Stimulated activated CD4-positive, alpha-beta T cell treated with anti-CD3 and anti-CD28 coated beads, TNF-alpha, amount 100 ng/mL, for 4 hours (primary cell): ENCODE measurements at places on chromosomes 6 and 20.

DNA sequence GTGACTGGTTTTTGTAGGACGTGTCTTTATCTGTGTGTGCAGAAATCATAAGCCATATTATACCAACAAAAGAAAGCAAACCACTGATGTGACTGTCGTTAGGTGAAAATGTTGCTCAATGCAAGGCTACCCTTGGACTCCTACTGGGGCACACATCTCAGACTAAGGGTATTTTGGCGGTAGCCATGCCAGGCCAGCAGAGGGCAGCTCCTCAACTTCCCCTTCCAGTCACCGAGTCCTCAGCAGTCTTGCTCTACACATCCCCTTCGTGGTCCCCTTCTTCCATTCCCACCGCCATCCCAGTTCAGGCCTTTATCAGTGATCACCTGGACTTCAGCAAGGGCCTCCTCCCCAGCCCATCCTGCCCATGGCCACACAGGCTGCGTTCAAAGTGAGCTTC, 113.7 kb upstream of the GGTLC1 start:
- DNase-seq, result no peak

- DNase-seq, result no peak
These were observed 530.7 kb upstream of the MAP3K7 start for GRCh38 chr6:91117550-91117949.

- DNase-seq, result no peak
These were observed 150.2 kb downstream of the LAMA2 start for GRCh38 chr6:129033180-129033579.

- no peak for DNase-seq
These were observed 10.7 kb downstream of the TRERF1 start for GRCh38 chr6:42440778-42441696.

DNA sequence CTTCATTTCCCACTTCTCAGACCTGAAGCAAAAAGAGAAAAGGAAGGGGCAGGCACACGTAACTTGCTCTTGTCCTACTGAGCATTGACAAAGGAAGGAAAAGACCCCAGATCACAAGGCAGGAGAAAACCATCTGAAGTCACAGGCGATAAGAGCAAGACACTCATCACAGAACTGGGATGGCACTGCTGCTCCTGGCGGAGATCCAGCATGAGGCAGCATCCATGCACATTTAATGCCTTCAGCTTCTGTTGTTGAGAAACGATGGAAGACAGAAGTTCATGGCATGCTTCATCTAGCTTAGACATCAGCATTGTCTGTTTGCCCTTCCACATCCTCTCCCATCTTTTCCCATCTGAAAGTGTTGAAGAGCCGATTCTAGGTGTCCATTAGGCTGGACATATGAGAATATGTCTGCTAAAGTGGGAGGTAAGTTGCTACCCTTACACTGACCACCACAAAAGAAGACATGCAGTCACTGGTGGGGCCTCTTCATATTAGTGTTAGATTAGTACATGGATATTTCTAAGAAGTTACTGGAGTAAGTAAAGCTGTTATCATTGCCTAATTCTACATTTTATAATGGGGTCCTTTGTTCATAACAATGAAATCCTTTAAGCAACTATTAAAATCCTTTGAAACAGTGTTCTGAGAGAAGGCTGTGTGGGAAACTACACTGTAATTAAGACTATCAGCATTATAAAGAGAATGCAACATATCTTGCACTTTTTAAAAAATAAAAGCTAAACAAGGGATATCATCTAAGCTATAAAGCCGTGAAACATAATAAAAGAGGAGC, 618.5 kb downstream of the C6orf118 start:
- no peak for DNase-seq

DNA sequence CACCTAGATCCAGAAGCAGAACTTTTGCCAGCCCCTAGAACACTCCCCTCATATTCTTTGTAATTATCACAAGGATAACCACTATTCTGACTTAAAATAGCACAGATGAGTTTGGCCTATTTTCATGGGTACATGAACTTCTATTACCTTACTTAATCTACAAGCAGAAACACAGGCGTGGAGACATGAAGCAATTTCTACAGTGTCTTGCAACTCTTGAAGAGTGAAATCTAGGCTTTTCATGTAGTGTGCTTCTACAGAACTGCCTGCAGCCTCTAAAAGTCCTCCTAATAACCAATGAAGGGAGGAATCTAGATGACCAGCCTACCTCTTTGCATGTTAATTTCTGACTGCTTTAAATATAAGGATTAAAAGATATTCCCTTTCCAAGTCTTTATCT, 82.7 kb downstream of the EPM2A start:
- no peak for DNase-seq

- no peak for DNase-seq
These were observed 6.3 kb downstream of the SCML4 start for GRCh38 chr6:107817784-107818183.

- no peak for DNase-seq
These were observed 59.8 kb upstream of the HDAC2 start for GRCh38 chr6:114030767-114031166.

DNA sequence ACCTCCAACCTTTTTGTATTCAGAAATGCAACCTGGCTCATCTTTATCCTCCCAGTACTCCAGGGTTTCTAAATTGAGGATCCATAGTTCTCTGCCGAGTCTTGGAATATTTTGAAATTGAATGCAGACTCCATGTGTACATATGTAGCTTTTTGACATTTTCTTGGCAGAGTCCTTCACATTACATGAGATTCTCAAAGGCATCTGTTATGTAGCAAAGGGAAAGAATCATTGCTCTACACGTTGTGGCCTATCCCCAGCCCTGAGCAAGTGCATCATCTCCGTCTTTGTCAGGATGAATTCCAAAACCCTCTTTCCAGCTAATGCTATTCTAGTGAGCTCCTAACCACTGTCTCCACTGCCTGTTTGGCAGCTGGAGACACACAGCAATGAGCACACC, 742.9 kb downstream of the DHX35 start:
- no peak for DNase-seq

GRCh38 chr6:163984124-163984936, 569.8 kb downstream of the QKI start:
- DNase-seq, result no peak

DNA sequence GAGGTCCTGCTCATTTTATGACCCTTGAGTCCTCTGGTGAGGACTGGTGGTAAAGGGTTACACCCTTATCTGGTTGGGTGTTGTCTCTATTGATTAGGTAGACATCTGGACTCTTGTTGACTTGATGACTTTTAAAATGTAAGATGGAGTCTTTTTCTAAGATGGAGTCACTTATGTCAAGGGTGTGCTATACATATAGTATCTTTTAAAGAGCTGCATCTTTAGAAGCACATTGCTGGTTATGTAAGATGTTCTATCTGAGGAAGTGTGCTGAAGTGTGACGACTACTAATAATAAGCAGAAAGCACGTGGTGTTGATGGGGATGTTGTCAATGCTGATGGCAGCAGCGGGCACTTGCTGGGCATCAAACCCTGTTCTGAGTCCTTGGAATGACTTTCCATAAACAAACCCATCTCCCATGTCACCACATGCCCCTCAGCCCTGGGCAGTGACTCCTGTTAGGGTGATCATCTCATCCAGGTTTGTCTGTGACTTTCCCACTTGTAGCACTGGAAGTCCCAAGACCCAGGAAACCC, 229.6 kb downstream of the EYA2 start:
- no peak for DNase-seq

GRCh38 chr6:89669002-89669401, 30.5 kb upstream of the LYRM2 start:
- DNase-seq, result no peak

GRCh38 chr6:159390381-159390780, 221.2 kb downstream of the FNDC1 start:
- no peak for DNase-seq

- DNase-seq, result no peak
These were observed 72.2 kb downstream of the ATXN1 start for GRCh38 chr6:16688984-16689636.

DNA sequence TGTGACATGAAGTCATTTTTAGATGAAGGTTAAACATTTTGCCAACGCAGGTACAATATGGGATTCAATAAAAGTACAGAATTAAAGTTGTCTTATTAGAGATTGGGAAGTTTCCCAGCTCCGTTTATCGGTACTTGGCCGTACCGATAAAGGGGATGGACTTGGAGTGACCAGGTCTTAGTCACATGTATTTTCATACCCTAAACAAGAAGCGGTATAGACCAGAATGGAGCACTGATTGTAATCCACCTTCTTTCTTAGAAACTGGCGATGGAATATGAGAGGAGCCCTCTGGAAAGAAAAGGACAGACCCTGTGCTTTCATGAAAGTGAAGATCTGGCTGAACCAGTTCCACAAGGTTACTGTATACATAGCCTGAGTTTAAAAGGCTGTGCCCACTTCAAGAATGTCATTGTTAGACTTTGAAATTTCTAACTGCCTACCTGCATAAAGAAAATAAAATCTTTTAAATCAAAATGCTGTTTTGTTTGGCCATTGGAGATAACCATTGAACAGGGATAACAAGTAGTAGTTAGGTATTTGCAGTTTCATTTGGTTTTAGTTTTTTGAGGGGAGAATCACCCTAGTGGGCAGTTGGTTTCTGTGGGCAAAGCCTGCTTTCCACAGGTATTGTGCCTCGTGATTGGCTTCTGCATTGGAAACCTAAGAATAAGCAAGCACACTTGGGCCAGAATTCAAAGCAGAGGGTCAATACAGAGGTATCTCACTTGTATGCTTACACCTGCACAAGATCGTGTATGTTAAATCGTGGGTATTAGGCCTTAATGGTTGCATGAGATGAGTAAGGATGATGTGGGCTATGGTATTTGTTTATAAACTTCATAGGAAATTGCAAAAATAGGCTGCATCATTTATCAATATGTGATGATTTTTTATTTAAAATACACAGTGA, 11.2 kb upstream of the ZNFX1 start:
- no peak for DNase-seq

GRCh38 chr6:139891471-139891870, 517.0 kb upstream of the CITED2 start:
- DNase-seq, result no peak

DNA sequence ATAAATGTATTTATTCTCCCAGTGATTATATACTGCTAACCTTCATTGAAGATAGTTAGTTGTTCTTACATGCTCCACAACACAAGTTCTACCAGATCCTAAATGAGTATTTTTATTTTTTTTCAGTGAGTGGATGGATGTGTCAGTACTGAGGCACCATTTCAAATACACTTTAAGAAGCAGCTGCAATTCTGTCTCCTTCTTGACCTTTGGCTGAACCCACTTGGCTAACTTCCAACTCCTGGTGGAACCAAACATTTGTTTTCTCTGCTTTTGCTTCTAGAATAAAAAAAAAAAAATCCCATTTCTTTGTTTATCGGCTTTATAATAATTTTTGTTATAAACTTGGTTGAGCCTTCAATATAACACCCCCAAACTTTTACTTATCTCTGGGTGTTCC, 458.3 kb upstream of the MAP3K7 start:
- DNase-seq, result no peak

GRCh38 chr6:90865513-90865912, 278.6 kb upstream of the MAP3K7 start:
- no peak for DNase-seq

DNA sequence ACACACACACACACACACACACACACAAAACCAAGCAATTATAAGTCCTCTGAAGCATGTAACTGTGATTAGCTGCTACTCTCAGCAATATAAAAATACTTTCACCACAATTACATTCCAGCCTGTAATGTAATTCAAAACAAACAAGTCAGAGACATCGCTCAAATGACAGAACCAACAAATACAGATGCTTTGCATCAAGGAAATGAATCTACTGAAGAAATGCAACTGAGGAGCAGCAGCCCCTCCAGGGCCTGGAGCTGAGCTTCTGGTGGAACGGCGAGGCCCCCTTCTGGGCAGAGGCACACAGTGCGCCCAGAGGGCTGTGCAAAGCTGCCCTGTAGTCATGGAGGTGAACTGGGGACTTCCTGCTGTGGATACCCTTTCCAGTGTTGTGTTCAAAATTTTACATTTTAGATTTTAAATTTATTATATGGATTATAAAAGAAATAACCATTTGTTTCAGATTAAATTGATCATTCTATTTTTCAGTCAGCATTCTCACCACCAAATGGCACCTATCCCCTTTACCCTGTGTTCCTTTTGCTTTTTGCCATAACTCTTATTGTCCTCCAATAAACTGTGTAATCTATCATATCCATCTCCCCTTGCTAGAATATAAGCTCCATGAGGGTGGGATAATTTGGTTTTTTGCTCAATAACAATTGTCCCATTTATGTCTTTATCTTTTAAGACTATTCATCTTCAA, 23.2 kb downstream of the ADAT2 start:
- DNase-seq, result peak; percentile 51

GRCh38 chr20:43914311-43915210, at the start of gene TOX2:
TOX2 (plus strand) TSS chr20:43914852; CDS start chr20:43914892, 40 bp downstream.
- peak; percentile 37 for DNase-seq

DNA sequence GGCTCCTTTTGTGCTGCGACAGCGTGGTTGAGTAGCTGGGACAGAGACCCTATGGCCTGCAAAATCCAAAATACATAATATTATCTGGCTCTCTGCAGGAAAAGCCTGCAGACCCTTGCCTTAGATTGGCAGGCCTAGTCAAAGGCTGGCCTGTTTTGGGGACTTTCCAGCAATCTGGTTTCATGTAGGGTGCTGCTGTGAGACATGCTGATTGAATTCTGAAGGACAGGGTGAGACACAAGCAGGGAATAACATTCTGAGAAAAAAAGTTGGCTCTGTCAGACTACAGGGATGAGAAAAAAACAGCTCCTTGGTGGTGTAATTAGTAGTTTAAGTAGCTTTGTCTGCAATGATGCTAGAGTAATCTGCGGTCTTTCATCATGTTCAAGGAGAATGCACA, 402.7 kb upstream of the AGPAT4 start:
- no peak for DNase-seq

GRCh38 chr20:35146299-35146919, 727 bp downstream of the EDEM2 start:
- no peak for DNase-seq

- DNase-seq, result no peak
These were observed 283.2 kb upstream of the HSF2 start for GRCh38 chr6:122116119-122116834.

- DNase-seq, result no peak
These were observed 245.9 kb upstream of the HSF2 start for GRCh38 chr6:122153557-122153956.

DNA sequence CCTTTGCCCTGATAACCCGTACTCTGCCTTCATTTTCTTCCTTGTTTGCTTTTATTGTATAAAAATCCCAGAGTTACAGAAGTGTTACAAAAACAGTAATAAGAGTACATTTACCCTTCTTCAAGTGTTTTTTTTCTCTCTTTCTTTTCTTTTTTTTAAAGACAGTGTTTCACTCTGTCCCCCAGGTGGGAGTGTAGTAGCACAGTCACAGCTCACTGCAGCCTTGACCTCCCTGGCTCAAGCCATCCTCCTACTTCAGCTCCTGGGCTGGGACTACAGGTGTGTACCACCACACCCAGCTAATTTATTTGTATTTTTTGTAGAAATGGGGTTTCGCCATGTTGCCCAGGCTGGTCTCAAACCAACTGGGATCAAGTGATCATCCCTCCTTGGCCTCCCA, 402.7 kb downstream of the CDKAL1 start:
- DNase-seq, result no peak
